ENCODE measurements at places on chromosomes 6 and 20. TPM values are rescaled to one million over a fixed set of nuclear protein-coding genes. Genes with fewer than 3 reads are reported as not detected.

DNA sequence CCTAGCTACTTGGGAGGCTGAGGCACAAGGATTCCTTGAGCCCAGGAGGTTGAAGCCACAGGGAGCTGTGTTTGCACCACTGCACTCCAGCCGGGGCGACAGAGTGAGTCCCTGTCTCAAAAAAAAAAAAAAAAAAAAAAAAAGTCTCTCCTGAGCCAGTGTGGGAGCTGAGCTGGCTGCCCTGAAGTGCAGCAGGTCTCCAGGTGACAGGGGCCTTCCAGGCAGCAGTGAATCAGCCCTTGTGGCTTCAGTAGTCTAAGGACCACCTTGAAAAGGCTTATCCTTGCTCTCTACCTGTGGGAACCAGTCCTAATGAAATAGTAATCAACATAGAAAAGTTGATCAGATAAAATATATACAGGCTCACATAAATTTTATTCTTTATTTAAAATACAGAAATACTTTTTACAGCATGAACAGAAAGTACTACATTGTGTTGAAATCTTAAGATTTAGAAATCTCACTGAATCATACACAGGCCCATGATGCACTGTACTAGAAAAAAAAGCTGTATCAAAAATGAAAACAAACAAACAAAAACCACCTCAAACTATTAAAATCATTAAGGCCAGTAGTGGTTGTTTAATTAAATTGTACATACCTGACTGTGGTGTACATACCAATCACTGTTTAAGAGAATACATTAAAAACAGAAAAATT lies 128.9 kb downstream of the SCML4 start:
- H3K4me1 ChIP-seq = no peaks in the 10 kb centered on the region
- no peak overlapping the region for H3K27ac ChIP-seq
- no peaks in the 10 kb centered on the region for H3K36me3 ChIP-seq

DNA sequence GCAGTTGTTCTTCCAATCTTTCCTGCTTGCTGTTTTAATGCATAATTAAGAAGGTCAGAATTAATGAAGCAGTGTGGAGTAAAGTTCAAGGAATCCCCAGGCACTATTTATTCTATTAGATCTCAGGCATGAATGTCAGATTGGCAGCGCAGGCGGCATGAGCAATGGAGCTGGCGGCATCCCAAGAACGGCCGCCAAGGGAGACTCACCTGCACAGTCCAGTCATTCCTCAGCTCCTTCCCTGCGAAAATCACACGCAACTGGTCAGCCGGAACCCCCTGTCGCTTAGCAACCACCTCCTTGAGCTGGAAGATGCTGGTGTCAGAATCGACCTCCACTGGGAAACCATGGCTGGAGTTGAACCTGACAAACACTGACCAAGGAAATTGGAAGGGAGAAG lies 284.5 kb downstream of the PRKN start:
- no peaks in the 10 kb centered on the region for H3K4me1 ChIP-seq
- peak; percentile 89 for DNase-seq
- H3K27ac ChIP-seq = no peak overlapping the region
- H3K36me3 ChIP-seq = no peaks in the 10 kb centered on the region
- no peaks in the 10 kb centered on the region for H3K27me3 ChIP-seq

DNA sequence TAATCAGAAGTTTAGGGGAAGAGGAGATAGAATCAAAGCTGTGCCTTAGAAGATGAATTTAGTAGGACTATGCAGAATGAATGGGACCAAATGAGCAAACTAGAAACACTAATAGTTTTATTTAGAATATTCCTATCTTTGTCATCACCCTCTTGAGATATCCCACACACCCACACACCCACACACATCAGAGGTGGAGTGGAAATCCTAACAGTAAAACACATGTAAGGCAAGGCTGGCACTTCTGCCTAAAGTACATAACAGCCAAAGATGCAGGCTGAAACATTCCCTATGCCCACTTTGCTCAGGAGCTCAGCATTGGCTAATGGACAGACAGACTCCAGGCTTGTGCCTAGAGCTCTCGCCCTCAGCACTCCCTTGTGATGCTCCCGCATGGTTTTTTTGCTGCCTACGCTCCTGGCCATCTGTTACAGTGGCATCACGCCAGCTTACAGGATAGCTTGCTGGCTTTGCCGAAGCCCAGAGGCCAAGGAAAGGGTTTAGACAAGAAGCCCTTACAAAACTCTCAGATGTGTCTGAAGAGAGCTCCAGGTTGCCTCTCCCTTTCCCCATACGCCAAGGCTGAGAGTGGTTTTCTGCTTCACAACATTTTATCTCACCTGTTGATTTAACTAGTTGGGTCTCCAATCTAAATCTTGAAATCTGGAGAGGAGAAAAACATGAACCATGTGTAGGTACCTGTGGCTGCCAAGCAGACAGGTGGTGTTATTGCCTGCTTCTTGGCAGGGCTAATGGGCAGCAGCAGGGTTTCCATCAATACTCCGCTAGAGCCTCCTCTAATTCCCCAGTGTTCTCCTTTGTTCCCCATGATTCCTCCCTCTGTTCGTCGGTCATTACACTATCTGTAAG lies 282.6 kb upstream of the ID4 start:
- no peaks in the 10 kb centered on the region for H3K4me1 ChIP-seq
- H3K27ac ChIP-seq = no peak overlapping the region
- no peaks in the 10 kb centered on the region for H3K27me3 ChIP-seq

- DNase-seq = no peak
- no peak overlapping the region for H3K27ac ChIP-seq
- H3K4me1 ChIP-seq = peaks cover 3% of the 10 kb centered on the region
- H3K4me3 ChIP-seq = no peak overlapping the region
- H3K27me3 ChIP-seq = no peaks in the 10 kb centered on the region
Measured at GRCh38 chr6:135534773-135535380, 37.3 kb upstream of the AHI1 start.

DNA sequence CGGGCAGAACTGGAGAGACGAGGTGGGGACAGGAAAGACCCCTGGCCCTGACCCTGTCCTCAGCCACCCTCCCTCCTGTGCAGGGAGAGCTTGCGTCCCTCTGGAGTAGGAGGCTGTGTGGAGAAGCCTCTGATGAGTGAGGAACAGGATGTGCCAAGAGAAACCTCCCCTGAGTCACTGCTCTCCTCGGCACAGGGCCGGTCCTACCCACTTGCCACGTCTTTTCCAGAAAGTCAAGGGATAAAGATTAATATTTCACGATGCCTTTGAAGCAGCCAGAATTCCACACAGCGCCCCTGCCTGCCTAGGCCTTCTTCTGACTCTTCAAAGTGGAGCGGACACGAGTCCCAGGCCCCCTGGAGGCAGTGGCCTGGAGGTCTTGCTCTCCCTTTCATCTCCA lies 34.9 kb upstream of the THBS2 start:
- peak overlapping the region; percentile 15 for H3K27ac ChIP-seq
- no peak for DNase-seq
- H3K36me3 ChIP-seq = no peaks in the 10 kb centered on the region
- H3K4me3 ChIP-seq = no peak overlapping the region

Gene CEP250
- 51.4 TPM for total RNA-seq

Gene MDFI
- total RNA-seq = 2.9 TPM

Gene ID1
- 1,294 TPM for total RNA-seq

Measured in thyroid gland (tissue), 4 donors.